ENCODE measurements at places on chromosomes 1 and 21.

- no peak for DNase-seq
Observed at GRCh38 chr1:181541458-181541857, 58.1 kb downstream of the CACNA1E start.

GRCh38 chr1:160797271-160797709 lies 1.3 kb downstream of the LY9 start:
- DNase-seq: no peak

- no peak for DNase-seq
Observed at GRCh38 chr21:44370786-44371410, 17.5 kb downstream of the TRPM2 start.

- no peak for DNase-seq
Observed at GRCh38 chr1:107820801-107821200, 144.2 kb downstream of the VAV3 start.

- DNase-seq: no peak
Observed at GRCh38 chr1:94883691-94884090, 43.2 kb downstream of the CNN3 start.

GRCh38 chr21:34534522-34534921 lies 22.5 kb upstream of the KCNE1 start:
- no peak for DNase-seq

- DNase-seq: no peak
Observed at GRCh38 chr1:38025664-38026063, 13.1 kb downstream of the UTP11 start.

DNA sequence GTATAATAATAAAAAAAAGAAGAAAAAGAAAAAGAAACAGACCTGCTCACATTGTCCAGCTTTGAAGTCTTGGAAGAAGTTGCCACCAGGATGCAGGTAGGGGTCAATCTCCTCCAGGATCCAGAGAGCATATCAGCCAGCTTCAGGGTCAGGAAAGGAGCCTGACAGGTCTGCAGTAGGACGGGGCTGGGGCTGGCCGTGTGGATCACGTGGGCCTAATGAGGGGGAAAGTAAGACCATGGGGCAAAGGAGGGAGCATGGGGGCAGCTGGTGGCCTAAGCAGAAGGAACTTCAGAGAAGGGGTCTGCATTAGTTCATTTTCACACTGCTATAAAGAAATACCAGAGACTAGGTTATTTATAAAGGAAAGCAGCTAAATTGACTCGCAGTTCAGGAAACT lies 19.3 kb upstream of the SMYD3 start:
- DNase-seq: no peak

- DNase-seq: no peak
Observed at GRCh38 chr1:183783767-183784637, 20.9 kb upstream of the RGL1 start.

DNA sequence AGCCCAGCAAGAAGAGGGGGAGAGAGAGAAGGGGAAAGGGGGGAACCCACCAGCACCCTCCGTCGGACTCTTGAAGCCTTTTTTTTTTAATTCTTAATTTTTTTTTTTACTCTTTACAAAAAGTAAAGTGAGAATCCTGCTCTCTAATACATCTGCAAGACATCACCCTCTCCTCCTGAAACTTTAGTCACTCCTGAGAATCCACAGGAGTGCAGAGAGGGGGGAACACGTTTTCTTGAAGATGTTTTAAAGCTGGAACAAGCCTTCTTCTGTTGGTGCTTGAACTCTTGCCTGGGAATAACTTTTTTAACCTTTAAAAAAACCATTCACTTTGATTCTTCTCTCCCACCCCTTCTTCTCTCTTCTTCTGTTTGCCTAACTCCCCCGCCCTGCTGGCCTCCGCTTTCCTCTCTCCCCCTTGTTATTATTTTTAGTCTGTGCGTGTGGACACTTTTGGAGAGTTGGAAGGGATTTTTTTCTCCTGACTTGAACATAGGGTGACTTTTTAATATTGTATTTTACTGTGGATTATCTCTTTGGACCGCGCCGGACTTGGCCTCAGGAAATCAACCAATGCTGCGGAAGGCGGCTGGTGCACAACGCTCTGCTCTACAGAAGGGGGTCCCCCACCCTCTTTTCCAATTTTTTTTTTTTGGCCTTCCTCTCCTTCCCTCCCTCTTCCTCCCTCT lies 383 bp upstream of the PRRX1 start:
- no peak for DNase-seq

DNA sequence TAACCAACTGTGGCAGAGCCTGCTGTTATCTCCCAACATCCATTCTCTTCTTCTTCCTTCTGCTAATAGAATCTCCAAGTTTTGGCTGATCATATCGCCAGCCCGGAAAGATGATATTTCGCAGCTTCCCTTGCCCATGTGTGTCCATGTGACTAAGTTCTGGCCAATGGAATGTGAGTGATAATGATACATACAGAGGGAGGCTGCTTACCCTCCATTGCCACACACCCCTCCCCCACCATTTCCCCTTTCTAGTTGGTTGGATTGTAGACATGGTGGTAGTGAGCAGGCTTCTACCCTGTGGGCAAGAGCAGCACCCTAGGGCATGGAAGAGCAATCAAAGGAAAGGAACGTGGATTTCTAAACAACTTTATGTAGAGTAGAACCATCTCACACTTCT lies 48.8 kb downstream of the SLC9C2 start:
- no peak for DNase-seq

DNA sequence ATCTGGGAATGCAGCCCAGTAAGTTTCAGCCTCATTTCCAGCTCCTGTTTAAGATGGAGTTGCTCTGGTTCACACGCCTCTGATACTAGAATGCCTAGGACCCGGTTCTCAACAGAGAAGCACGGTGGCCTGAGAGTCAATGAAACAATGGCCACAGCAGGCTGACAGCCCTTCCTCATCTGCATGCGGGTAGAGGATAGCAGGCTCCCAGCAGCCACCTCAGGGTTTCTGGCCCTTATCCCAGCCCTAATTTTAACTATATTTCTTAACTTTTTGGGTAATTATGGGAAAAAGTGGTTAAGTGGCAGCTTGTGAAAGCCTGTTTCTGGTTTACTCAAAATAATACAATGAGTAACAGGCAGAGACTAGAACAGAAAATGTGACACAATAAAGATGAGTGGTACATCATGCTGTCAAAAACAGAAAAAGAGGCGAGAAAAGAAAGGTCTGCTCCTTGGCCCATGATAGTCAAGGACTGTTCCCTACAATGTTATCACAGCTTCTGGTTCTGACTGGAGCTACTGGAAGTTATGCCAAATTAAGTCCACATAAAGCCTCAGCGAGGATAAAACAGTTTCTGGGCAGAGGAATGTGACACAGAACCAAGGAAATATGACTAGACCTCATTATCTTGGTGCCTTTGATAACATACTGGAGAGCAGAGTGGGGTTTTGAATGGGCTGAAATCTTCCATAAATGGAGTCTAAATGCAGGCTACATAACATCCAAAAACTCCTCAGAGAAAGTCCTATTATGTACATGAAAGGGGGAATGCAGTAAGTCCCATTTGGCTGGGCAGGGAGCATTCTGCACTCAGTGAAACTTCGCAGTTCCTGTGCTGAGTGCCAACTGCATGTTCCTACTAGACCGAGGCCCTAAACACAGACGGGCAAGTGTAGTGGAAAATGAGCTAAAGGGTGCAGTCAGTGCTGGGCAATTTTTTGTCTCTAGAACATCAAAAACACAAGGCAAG lies 92.1 kb downstream of the NIBAN1 start:
- DNase-seq: no peak

DNA sequence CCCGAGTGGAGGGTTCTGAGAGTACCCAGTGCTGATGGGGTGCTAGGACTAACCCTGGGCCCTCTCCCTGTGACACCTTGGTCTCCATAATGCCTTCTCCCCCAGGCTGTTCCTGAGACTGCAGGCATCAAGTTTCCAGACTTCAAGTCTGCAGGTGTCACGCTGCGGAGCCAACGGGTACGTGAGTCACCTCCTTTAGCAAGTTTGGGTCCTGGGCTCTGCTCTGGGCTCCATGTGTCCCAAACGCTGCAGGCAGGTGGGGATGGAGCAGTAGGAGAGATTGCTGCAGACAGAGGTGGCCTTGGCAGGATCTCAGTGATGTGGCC lies 6.0 kb downstream of the DMAP1 start:
- peak; percentile 38 for DNase-seq

DNA sequence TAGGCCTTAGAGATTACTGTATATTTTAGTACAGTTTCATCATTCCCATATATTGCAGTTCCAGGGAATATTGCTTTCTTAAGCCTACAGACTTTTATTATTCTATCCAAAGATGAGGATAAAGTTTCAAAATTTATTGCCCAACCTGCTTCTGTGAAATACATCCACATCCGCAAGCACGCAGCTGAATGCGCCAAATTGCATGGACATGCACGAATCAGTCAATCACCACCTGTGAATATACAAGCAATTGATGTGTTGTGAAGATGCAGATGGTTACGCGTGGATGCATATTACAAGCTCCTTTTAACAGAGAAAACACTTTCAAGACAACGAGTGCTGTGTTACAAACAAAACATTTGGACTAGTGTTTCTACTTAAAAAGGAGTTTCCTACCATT lies 577.8 kb upstream of the PLXNA2 start:
- no peak for DNase-seq

- DNase-seq: no peak
Observed at GRCh38 chr1:162016631-162017030, 7.0 kb downstream of the OLFML2B start.

- no peak for DNase-seq
Observed at GRCh38 chr1:113898241-113898814, 6.3 kb downstream of the AP4B1 start.

DNA sequence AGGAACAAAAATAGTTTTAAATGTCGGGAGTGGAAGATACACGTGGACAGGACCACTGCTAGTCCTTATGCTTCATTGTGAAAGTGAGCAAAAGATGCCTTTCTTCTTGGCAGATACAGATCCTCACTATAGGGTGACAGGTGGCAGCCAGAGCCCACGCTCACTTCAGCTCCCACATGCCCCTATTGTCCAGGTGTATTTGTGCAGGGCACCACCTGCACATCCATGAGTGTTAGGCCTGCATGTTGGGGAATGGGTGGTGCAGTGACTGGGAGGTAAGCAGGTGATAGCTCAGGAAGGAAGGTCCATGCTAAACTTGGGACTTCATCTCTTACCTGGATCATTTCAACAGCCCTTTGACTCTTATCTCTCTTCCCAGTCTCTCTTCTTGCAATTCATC lies 27.4 kb downstream of the SLC5A9 start:
- DNase-seq: no peak

GRCh38 chr21:35965699-35966098 lies 94.6 kb downstream of the SETD4 start:
- no peak for DNase-seq

- DNase-seq: no peak
Observed at GRCh38 chr1:234633246-234634003, 23.4 kb upstream of the IRF2BP2 start.

DNA sequence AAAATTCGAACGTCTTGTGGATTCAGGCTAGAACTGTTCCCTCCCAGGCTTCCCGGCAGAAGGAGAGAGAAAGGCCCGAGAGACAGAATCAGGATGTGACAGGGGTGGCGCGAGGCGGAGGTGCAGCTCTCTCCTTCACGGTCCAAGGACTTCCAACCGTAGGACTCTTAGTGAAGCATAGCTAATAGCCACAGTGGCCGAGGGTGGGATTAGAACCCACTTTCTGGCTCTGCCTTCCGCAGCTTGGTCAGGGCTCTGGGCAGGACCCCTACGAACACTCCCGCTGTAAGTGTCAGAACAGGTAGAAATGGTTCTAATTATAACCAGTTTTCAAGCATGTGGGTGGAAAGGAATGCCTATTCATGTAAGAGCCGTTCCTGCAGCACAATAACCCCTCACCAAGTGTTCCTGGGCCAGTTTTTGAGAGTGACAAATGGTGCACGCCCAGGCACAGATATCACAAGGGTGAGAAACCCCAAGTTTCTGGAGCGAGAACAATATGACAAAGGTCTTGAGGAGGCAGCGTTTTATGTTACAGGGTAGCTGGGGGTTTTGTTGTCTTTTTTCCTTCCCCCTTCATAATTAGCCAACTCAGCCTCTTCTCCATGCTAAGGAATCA lies 86.4 kb downstream of the SYF2 start:
- no peak for DNase-seq
